ENCODE measurements at places on chromosomes 2 and 18. TPM values are rescaled to one million over a fixed set of nuclear protein-coding genes. Genes with fewer than 3 reads are reported as not detected.

DNA sequence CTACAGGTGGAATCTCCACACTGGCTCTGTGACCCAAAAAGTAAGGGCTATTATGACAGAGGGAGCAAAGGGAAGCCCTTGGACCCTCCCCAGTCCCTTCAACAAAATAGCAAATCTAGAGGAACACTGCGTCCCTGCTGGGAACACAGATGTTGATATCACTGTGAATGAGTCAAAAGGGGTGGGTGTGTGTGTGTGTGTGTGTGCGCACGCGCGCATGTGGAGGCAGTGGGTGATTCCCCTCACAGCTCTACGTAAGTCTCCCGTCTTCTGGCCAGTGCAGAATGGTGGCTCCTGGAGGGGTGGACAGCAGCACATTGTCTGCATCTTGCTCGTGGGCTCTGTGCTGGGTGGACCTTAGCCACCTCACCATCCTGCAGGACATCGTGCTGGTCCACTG, 7.8 kb upstream of the C2orf72 start:
- no peak for DNase-seq

DNA sequence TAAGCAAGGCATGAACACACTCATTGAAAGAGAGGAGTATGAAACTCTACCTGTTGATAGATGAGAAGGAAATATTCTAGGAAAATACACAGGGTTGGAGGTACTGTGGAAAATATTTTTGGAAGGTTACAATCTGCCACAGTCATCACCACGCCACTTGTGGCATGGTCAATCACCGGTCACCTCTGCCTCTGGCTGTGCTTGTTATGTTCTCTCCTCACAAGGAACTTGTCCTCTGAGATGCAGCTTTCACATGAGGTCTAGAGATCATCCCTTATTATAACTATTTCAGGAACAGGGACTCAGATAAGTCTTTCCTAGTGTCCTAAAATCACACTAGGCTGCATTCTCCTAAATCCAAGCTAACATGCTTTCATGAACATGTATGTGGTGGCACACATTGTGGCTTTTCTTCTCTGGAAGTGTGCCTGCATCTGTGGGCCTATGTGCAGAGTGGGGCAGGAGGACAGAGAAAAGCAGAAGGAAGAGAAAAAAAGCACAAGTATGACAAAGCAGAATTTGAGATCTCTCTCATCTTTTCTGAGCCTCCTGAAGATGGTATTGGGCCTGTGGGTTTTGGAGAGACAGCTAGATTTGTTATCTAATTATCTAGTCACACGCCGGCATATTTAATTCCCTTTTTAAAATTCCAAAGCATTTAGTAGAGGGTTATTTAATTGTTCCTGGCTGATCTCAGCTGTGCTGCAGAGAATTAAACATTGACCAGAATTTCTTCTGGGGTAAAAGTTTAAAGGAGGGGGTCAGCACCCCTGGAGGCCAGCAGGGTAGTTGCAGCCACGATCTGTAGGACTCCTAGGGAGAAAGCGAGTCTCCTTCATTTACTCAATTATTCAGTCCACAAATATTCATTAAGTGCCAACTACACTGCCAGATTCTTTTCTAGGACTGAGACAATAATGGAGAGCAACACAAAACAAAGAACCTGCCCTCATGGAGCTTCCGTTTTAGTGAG, 294.6 kb downstream of the RDH14 start:
- DNase-seq = no peak

DNA sequence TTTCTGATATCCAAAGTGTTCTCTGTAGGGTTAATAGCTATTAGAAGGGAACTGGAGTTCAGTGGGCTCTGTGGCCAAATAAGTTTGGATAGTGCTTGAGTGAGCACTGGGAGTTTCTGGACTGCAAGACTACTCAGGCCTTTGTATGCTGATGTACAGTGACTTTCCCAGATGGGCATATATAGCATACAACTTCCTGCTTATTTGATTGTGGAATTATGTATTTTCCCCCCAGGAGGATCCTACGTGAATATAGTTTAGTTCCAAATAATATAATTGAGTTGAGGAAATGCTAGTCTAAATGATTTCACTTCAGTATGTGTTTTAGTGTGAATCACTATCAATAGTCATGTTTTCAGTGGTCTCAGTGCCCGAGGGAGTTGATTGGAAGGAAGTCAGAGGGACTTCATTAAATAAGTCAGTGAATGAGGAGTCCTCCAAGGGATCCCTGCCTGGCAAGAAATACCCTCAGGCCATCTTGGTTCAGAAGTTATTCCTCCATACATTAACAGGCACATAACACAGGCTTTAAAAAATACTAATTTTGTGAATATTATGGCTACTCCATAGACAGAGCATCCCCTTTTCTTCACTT, 251.4 kb downstream of the PRKCE start:
- DNase-seq = no peak

DNA sequence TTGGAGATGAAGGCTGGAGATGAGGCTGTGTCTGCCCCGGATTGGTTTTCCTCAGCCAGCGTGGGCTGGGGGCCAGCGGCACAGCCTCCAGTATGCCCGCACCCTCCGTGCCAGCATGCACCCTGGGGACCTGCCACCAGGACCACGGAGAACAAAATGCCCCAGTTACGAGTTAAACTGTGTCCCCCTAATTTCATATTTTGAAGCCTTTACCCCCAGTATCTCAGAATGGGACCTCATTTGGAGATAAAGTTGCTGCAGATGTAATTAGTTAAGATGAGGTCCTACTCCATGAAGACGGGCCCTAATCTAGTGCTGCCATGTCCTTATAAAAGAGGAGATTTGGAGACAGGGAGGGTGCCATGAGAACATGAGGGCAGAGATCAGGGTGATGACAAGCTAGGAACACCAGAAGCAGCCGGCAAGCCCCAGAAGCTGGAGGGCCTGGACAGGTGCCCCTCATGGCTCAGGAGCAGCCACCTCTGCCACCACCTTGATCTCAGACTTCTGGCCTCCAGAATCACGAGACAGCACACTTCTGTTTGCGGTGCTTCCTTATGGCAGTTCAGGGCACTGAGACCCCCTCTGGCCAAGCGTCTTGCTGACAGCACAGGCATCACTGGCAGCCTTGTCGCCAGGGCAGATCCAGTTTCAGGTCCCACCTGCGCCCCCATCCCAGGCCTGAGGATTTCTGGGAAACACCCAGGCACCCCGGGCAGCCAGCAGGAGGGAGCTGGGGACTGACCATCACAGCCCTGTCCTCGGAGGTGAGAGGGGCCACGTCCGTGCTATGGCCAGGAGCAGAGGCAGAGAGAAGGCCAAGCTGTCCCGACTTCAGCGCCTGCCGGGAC, 29.4 kb downstream of the KIF1A start:
- peak; percentile 10 for DNase-seq

DNA sequence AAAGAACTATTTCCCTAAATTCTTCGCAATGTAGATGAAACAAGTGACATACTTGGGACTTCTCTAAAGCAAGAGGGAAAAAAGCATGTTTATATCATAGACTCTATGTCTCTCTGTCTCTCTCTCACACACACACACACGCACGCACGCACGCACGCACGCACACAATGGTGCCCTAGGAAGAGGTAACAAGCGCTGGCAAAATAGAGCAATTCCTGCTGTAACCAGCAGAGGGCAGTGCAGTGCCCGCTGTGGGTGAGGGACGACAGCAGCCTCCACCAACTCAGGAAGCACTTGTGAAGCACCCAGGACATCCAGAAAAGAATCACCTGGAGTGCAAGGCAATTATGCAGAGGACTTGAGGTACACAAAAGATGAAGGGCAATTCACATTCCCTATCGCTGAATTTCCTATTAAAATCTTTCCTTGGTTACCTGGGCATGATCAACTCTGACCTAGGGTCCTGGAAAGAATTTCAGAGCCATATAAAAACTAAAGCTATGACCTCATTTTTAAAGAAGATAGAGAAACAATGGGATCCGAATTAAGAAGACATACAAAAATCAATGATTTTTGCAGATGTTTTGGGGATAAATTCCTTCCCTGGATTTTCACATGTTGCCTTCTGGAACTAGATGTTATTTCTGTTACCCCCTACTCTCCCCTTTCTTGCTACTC, 166.4 kb downstream of the PDE11A start:
- DNase-seq = peak; percentile 28

DNA sequence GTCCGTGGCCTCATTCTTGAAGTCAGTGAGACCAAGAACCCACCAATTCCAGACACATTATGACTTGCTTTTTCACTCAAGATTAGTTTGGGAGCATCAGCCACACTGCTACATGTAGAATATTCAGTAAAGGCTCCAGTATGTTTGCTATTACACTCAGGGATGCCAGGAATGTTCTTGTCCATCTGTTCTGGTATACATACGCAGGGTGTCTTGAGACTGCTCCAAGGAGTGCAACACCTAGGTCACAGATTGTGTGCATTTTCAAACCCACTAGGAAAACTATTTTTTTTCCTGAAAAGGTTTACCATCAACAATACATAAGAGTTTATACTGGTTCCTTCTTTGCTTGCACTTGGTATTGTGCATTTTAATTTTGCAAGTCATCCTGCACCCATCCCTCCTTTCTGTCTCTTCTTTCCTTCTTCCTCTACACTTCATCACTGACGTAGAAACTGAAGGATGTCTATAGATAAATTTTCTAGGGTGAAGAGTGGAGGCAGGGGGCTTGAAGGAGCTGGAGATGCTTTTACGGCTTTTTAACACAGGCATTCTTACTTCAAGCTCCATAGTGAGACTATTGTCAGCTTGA, 35.3 kb upstream of the MAP2 start:
- DNase-seq = no peak

- DNase-seq = no peak
These were observed 111.8 kb upstream of the SP3 start for GRCh38 chr2:174076975-174077374.

GRCh38 chr2:56021136-56021474, 97.5 kb upstream of the EFEMP1 start:
- no peak for DNase-seq

- DNase-seq = no peak
These were observed 156.6 kb upstream of the ETAA1 start for GRCh38 chr2:67240507-67240906.

The IL36G gene
- not detected for total RNA-seq

The UGT1A5 gene
- not detected for total RNA-seq

The NEU4 gene
- 0.16 TPM for total RNA-seq

The CMPK2 gene
- total RNA-seq = 7.8 TPM

The EVX2 gene
- total RNA-seq = not detected

The SERPINB10 gene
- not detected for total RNA-seq

Data from left cardiac atrium (tissue), 4 donors.